Stimulated activated CD8-positive, alpha-beta memory T cell treated with anti-CD3 and anti-CD28 coated beads, Interleukin-7, amount 100 ng/mL, for 48 hours (primary cell): ENCODE measurements at places on chromosomes 4 and X.

GRCh38 chrX:38850807-38851544, 49.7 kb downstream of the MID1IP1 start:
- no peak for DNase-seq

- DNase-seq: no peak
Measured at GRCh38 chrX:1103360-1103759, 109.1 kb downstream of the CRLF2 start.

- no peak for DNase-seq
Measured at GRCh38 chr4:16202598-16202997, 23.7 kb downstream of the TAPT1 start.

DNA sequence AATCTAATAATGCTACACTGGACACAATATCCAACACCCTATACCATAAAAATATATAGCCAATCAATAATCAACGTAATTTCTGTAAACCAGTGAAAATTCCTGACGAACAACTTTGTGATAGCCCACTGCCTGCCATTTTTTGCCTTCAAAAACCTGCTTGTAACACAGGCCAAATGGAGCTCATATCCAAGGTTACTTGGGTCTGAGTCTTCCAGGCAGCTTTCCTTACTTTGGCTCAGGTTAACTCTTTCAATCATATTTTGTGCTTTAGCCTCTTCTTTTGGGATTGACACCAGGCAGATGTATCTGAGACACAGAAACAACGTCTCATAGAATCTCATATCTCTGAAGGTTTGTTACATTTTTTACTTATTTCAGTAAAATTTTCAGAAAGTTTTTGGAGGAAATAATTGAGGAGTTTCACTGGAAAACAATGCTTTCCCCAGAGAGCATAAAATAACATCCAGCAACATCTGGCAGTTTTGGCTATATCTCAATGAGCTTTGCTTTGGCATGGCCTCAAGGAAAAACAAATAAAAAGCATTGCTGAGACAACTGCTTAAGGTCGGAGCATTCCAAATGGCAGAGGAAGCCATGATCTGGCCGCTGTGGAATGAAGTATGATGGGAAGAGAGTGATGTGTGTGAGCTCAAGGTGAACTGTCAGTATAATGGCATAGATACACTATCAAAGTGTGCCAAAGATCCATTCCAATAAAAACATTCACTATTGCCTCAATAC, 162.9 kb upstream of the SPIN4 start:
- DNase-seq: no peak

DNA sequence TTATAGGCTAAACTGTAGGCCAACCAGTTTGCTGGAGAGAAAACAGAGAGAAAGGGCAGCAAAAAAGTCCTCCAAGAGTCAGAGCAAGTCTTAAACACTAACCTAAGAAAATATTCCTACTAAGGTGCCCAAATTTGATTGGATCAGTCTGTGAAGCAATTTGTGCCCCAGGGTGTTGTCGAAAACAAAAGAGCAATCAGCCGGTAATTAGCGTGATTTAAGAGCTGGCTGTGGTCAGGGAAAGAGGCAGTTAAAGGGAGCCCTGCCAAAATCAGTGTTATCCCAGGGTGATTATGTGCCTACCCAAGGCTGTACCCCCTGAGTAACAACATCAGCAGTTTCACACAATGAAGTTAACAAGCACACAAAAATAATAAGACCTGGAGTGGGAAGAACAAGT, 6.4 kb upstream of the BRWD3 start:
- DNase-seq: no peak

- DNase-seq: no peak
Measured at GRCh38 chrX:40394302-40394701, 186.5 kb upstream of the ATP6AP2 start.
